ENCODE measurements at places on chromosomes 11 and 22.

DNA sequence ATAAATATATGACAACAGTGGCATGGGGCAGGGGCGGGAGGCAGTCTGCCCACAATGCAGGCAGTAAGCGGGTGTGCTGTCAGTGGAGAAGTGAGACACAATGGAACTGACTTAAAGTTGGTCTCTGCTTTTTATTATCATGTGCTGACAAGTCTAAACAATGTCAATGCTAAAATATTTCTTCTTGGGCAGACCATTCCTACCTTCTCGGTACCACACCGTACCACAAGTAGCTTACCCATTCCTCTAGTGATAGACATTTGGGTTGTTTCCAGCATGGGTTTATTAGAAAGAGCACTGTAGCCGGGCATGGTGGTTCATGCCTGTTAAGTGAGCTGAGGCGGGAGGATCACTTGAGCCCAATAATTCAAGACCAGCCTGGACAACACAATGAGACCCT lies 2.6 kb upstream of the CHADL start:
- DNase-seq = no peak

DNA sequence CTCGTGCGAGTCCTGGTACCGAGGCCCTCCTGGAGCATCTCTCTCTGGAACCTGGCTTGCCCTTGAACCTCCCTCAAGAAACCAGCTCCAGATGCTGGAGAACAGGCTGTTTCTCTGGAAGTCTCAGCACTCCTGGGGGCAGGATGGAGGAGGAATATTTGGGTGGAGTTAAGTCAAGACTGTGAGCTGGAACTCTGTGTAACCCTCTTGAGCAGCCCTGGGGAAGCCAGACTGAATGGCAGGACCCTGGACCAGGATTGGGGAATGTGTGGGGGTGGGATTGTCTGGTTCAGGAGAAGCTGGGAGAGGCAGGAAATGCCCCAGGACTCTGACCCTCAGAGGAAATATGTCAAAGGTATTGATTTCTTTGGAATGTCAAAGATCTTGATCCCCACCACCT lies 7.7 kb downstream of the CREB3L1 start:
- no peak for DNase-seq

- DNase-seq = no peak
Observed at GRCh38 chr11:15773476-15774387, 582.6 kb downstream of the SOX6 start.

DNA sequence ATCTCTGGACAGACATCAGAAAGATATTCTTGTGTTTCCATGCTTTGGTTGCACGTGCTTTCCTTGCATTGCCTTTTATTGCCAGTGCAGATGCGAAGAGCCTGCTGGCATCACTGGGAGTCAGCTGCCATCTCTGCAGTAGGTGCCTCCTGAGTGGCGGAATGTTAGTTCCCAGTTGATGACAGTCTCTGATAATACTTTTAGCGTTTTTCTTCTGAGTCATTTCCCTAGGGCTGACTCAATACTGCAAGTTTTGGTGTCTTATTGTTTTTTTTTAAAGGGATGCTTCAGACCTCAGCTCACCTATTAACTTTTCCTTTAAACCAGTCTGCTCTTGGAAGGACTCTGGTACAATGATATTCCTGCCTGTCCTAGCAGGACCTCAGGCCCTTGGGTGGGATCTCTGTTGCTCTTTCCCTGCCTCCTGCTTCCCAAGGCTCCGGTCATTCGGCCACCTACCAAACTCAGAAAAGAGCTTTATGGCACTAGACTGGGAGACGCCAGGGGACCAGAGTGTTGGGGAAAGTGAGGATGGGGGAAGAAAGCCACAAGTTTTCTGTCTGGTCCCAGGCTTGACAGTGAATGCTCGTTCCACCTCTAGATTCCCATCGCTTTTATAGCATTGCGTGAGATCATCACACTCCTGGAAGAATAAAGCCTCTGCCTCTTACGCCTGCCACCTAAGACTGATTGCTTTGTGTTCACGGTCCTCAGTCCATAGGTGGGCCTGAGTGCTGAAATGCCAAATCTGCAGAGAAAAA lies 308.7 kb downstream of the DDX10 start:
- DNase-seq = no peak

- peak; percentile 4 for DNase-seq
Observed at GRCh38 chr11:67253872-67254624, 12.2 kb upstream of the GRK2 start.

DNA sequence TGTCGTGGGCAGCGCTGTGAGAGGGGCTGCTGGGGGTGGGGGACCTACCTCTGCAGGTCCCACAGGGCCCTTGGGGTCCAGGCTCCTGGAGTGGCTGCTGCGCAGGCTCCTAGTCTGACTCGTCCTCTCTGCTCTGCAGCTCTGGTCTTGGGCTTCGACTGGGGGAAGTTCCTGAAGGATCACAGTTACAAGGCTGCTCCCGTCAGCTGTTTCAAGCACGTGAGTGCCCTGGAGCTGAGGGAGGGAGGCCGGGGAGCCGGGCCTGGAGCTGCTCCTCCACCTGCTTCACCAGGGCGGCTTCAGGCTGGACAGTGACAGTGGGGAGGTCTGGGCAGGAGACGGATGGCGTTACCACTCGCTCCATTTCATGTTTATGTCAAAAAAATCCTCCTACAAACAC lies 11.9 kb downstream of the L3MBTL2 start:
- DNase-seq = no peak

- no peak for DNase-seq
Observed at GRCh38 chr11:62553080-62553838, 6.7 kb upstream of the AHNAK start.

- DNase-seq = no peak
Observed at GRCh38 chr11:106467501-106467900, 390.0 kb downstream of the AASDHPPT start.
